Breast epithelium (tissue), 4 donors: ENCODE measurements at places on chromosomes 3 and 15. TPM values are rescaled to one million over a fixed set of nuclear protein-coding genes. Genes with fewer than 3 reads are reported as not detected.

GRCh38 chr15:92883163-92883875 lies 16.8 kb upstream of the CHD2 start:
- no peak for DNase-seq

GRCh38 chr3:27653803-27654558 lies 68.1 kb downstream of the EOMES start:
- DNase-seq, result no peak

Gene ZNF860
- 0.80 TPM for total RNA-seq

Gene CA12
- 61.9 TPM for total RNA-seq

Gene PCYT1A
- total RNA-seq, result 92.0 TPM

Gene PIF1
- 1.3 TPM for total RNA-seq

Gene FSIP1
- total RNA-seq, result 16.2 TPM

Gene MESP1
- 5.9 TPM for total RNA-seq
